ENCODE measurements at places on chromosomes 12 and 14.

- DNase-seq = no peak
These were observed 24.5 kb downstream of the PDZRN4 start for GRCh38 chr12:41212625-41213024.

- DNase-seq = no peak
These were observed 54.0 kb downstream of the CYP46A1 start for GRCh38 chr14:99737956-99738667.

DNA sequence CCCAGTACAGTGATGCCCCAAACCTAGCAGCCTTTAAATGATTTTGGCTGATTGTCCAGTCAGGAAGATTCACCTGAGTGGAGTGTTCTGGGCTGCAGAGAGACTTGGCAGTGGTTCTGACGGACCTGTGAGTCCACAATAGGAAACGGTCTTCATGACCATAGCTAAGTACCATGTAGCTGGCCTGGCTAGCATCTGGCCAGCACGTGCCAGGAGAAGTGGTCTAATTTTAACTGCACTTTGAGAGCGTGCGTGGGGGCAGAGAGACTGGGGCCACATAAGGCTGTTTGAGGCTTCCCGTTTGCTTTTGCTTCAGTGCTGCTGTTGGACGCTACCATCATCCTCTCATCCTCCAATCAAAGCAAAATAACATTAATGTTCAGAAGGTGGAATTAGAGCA lies 54.7 kb downstream of the PPM1A start:
- DNase-seq = no peak

DNA sequence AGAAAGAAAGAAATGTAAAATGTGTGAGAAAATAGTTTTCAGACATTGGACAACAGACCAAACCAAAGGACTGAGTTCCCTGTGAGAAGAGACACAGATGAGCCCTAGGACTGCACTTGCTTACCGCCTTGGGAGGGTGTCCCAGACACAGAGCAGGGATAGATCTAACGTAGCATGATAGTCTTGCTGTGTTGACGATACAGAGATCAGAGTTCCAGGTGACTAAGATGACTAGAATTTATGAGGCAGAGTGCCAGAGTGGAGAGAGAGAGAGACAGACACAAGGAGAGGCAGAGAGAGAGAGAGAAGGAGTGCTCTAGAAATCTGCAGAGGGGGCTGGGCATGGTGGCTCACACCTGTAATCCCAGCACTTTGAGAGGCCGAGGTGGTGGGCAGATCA lies 148.2 kb upstream of the LMNTD1 start:
- no peak for DNase-seq

- DNase-seq = no peak
These were observed 1127.4 kb downstream of the LRFN5 start for GRCh38 chr14:42734041-42734440.

DNA sequence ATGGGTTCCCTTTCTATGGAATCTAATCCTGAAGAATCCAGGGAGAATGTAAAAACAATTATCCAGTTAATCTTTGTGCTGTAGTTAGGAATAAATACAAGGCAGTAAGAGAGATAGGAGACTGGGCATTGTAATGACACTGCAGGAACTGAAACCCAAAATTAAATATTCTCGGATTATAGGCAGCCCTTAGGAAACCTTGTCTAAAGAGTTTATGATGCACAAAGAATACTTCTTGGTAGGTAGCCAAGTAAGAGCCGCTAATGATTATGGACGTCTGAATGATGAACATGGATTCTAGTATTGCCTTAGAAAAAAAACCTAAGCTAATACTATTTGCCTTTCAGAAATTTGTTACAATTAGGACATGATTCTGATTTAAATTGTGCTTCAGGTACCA lies 165.4 kb upstream of the LRIG3 start:
- no peak for DNase-seq

DNA sequence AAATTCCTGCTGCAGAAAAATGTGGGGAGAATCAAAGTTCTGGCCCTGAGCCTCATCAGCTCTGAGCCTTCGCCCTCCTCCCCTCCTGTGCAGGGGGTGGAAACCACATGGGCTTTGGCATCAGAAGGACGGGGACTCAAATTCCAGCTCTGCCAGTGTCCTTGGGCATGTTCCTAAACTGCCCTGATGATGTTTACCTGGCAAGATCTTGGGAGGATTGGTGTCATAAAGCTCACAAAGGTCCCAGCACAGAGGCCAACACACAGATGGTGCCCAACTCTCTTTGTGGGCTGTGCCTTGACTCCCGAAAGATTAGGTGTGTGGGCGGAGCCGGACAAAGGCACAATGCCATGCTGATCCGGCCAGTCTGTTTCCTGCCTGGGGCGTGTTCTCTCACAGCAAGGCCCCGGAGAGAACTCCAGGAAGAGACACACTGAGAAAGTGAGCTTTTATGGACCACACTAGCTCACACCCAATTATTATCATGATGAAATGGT lies 20.5 kb upstream of the CLMN start:
- no peak for DNase-seq

DNA sequence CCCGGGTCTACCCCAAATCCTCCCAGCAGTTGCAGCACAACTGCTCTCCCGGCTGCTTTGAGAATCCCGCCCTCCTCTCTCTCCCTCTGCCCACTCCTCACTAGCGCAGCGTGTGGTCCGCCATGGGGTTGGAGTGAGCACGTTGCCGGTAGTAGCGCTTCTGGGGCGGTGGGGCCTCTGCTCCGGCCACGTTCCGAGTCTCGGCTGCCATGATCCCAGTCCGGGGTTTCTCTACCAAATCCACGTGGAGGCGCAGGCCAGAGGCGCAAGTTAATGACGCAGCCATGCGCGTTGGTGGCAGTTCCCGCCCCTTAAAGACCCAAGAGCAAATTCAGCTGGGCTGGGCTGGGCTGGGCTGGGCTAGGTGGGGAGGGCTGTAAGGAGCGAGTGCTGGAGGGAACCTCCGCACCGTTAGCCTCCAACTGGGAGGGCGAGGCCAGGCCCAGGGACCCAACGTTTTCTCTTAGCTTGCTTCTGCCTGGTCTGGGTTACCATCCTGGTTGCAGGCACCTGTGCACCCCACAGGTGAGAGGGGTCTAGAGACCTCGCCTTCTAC lies at the start of gene METTL1:
TSS of gene METTL1 (minus strand) at position 233 of the 556 bp plus-strand sequence. CDS start at position 211, 22 bp downstream.
- DNase-seq = peak; percentile 81

- DNase-seq = no peak
These were observed 59.7 kb downstream of the TRPV4 start for GRCh38 chr12:109773384-109774011.

Data from activated B cell treated with CpG ODN at 0.5 μM for 24 hours (primary cell).